ENCODE measurements at places on chromosomes 1 and 21. TPM values are rescaled to one million over a fixed set of nuclear protein-coding genes. Genes with fewer than 3 reads are reported as not detected.
A peak's percentile ranks its signal among the peaks of the same experiment; 100 is the strongest.

The CRABP2 gene
- total RNA-seq, result 5.8 TPM

The KLF17 gene
- not detected for total RNA-seq

The WDR3 gene
- 19.8 TPM for total RNA-seq

The TBX19 gene
- total RNA-seq, result 3.6 TPM

The OR2AK2 gene
- total RNA-seq, result not detected

The FABP3 gene
- total RNA-seq, result 19.1 TPM

The OLIG1 gene
- 1.2 TPM for total RNA-seq

The ADAMTS5 gene
- total RNA-seq, result 4.7 TPM

The FCRL6 gene
- 0.77 TPM for total RNA-seq

The CACNA1S gene
- total RNA-seq, result not detected

The KRTAP12-2 gene
- total RNA-seq, result not detected

The A3GALT2 gene
- not detected for total RNA-seq

The ALG6 gene
- total RNA-seq, result 25.3 TPM

The HIVEP3 gene
- 8.9 TPM for total RNA-seq

GRCh38 chr21:41907496-41908258 is 28.5 kb upstream of the PRDM15 start:
- DNase-seq, result no peak

- DNase-seq, result no peak
Observed at GRCh38 chr1:116001739-116002487, 25.6 kb downstream of the SLC22A15 start.

GRCh38 chr1:218898921-218899320 is 274.8 kb upstream of the LYPLAL1 start:
- DNase-seq, result no peak

DNA sequence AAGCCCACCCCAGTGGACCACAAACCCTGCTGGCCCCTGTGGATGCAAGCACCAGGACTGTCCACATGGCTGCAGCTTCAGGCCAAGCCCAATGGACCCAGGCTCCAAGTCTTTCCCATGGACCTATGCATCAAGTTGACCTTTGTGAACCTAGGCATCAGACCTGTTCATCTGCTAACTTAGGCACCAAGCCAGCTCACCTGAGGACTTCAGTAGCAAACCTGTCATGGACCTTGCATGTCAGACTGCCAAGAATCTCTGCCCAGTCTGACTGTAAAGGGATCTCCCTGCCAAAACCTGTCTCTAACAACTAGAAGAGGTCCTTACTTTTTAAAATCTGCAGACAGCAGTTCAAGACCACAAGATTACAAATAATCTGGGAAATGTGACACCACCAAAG is 37.8 kb downstream of the FMO3 start:
- DNase-seq, result no peak

- DNase-seq, result no peak
Observed at GRCh38 chr1:201917362-201918033, 28.8 kb downstream of the SHISA4 start.

- DNase-seq, result no peak
Observed at GRCh38 chr1:18409609-18410237, 71.0 kb upstream of the KLHDC7A start.

GRCh38 chr1:121413821-121414220 is 229.0 kb downstream of the SRGAP2C start:
- DNase-seq, result no peak

- no peak for DNase-seq
Observed at GRCh38 chr1:64948905-64949833, 17.2 kb downstream of the JAK1 start.

GRCh38 chr21:37797403-37797802 is 118.9 kb downstream of the KCNJ6 start:
- DNase-seq, result no peak

GRCh38 chr1:230143534-230143933 is 76.5 kb downstream of the GALNT2 start:
- no peak for DNase-seq

DNA sequence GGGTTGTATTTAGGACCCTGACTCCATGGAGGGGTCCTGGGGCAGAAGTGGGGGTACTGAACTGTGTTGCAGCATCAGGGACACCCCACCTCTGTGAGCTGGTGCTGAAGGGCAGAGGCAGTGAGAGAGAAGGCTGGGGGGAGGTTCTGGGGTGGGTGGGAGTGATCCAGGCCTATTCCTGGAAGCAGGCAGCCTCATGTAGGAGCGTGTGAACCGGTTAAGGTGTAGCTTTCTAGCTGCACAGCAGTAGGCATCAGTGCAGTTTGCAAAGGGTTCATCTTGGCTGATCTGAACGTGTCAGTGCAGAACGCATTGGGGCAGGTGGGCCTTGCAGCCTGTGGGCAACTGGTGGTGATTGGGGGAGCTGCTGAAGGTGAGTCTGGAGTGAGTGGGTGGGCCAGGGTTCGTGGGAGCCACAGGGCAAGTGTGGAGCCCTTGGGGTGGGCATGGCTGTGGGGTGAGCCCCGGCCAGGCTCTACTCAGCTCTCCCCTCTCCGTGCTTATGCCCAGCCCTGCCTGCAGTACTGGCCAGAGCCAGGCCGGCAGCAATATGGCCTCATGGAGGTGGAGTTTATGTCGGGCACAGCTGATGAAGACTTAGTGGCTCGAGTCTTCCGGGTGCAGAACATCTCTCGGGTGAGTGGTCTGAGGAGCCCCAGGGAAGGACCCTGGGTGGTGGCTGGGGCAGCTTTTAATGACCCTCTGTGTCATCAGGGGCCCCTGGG is 86.7 kb downstream of the PTPRU start:
- DNase-seq, result no peak

GRCh38 chr1:235075048-235075776 is 53.4 kb downstream of the TOMM20 start:
- peak; percentile 50 for DNase-seq

DNA sequence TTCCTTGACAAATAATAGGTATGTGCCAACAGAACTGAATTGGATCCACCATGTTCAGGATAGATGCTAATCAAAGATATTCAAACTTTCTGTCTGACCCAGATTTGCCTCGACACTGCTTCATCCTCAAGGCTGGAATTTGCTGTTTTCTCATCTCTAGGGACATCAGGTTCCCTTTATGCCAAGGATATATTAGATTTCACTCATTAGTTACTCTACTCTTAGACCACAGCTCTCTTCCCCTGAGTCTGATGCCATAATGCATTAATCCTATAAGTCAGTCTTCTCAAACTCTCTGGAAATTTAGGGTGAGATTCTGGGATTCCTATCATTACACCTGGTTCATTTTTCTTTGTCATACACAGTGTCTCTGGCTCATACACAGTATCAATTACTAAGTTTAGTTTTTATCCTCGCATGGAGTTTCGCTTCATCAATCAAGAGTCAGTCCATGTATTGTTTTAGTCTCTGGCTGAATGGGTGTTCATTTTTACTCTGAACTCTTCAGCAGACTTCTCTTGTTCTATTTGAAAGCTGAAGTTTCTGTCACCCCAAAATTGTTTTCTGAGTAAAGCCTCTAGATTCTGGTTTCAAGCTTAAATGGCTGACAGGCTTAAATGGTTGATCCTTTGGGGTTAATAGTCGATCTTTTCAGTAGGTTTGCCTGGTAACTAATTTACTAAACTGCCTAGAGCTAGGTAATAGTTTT is 9.3 kb upstream of the DCAF6 start:
- no peak for DNase-seq

- peak; percentile 84 for DNase-seq
Observed at GRCh38 chr1:177035586-177035985, 128.9 kb downstream of the ASTN1 start.

GRCh38 chr1:180217006-180217405 is 13.1 kb upstream of the LHX4 start:
- peak; percentile 81 for DNase-seq

DNA sequence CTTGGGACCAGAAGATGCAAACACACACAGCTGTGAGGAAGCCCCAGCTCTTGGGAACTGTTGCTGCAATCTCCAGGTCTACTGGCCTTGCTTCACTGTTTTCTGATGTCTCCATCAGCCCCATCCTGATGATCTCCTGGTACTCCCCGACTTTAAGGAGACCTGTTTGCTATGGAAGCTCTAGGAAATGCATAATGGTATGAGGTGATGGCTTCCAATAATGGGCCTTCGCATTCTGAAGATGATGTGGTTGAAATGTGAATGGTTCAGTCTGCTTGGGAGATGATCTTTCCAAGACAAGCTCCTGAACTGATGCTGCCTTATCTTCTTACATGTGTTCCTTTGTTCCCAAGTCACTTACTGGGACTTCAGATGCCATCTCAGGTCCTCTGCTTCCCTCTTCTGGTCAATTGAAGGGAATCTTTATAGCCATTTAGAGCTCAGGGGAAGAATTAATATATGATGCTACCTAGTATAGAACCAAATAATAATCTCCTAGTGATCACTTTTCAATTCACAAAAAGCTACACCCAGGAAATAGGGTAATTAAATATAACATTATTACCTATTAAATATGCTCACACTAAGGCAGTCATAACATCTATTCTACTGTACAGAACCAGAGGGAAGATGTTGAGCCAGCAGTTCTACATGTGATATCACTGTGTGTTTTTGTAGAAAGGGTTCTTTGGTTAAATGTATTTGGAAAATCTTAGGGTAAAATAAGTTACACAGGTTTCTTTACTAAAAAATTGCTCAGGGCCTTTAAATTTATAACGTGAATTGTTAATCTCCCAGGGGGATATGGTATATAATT is 73.9 kb upstream of the VTCN1 start:
- peak; percentile 76 for DNase-seq

DNA sequence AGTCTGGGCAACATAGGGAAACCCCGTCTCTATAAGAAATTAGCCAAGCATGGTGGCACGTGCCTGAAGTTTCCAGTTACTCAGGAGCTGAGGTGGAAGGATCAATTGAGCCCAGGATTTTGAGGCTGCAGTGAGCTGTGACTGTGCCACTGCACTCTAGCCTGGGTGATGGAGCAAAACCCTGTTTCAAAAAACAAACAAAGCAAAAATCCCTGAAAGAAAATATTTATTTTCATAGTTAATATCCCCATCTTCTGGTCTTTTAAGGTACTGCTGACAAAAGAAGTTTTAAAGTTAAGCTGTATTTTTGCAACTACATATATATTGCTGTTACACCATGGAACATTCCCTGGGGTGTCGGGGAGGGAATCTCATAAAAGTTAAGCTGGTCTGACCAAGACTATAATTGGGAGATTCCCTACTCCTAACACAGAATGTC is 26.0 kb downstream of the VAMP4 start:
- DNase-seq, result peak; percentile 57

GRCh38 chr1:27052527-27052926 is 39.9 kb upstream of the TENT5B start:
- no peak for DNase-seq

DNA sequence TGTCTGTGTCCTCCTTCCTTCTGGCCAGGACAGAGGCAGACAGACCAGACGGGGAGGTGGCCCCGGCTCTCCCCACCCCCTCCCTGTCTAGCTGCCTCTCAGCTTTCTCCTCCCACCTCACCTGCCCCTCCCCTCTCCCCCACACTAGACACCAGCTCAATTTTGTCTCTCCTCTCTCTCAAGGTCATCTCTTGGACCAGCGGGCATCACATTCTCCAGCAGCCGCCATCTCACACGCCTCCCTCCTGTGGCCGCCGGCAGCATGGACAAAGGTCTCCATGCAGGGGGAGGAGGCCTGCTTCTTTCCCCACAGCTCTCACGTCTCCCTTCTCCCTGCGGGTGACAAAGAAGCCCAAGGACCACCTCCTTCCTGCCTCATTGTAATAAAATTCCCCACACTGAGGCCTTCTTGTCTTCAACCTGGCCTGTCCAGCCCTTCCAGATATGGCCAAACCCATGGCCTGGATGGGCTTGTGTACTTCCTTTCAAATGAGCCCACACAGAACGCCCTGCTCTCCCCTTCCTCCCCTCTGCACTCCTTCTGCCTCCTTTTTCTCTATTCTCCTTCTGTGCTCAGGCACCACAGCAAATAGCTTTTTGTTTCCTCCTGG is 14.6 kb downstream of the OPTC start:
- DNase-seq, result no peak

- no peak for DNase-seq
Observed at GRCh38 chr1:54372978-54373377, 33.2 kb downstream of the SSBP3 start.

- no peak for DNase-seq
Observed at GRCh38 chr1:87981810-87982209, 653.1 kb downstream of the LMO4 start.

Measured in lung (tissue), 17 donors.